ENCODE measurements at places on chromosomes 2 and 18. TPM values are rescaled to one million over a fixed set of nuclear protein-coding genes. Genes with fewer than 3 reads are reported as not detected.

AQP12B gene
- not detected for polyA plus RNA-seq

CFAP210 gene
- polyA plus RNA-seq = not detected

MPP4 gene
- 8.6 TPM for polyA plus RNA-seq

SP140 gene
- 1.5 TPM for polyA plus RNA-seq

RESP18 gene
- polyA plus RNA-seq = not detected

TMEM178A gene
- polyA plus RNA-seq = 1.2 TPM

APCDD1 gene
- polyA plus RNA-seq = not detected

LANCL1 gene
- polyA plus RNA-seq = 66.6 TPM

Measured in AG04450 (cell line).